ENCODE measurements at places on chromosomes 11 and 22.
A peak's percentile ranks its signal among the peaks of the same experiment; 100 is the strongest.

DNA sequence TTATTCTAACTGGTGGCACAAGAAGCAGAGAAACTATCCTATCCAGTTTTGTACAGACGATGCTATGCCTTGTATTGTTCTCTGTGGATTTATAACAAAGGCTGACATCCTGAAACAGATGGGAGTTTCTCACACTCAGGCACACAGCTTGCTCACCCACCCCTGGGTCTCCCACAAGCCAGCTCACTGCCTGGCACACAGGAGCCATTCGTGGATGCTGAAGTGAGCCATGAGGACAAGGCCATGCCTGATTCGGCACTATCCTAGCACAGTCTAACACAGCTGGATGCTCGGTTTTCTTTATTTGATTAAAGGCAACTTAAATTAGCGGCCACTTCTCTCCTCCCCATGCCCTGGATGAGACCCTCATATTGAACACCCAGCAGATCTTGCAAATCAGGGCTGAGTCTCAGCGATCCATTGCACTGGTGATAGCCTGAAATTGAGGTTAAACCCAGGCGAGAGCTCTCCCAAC, 25.7 kb upstream of the TMPRSS4 start:
- H3K4me1 ChIP-seq, result no peaks in the 10 kb centered on the region
- H3K27me3 ChIP-seq, result no peaks in the 10 kb centered on the region
- no peaks in the 10 kb centered on the region for H3K36me3 ChIP-seq

DNA sequence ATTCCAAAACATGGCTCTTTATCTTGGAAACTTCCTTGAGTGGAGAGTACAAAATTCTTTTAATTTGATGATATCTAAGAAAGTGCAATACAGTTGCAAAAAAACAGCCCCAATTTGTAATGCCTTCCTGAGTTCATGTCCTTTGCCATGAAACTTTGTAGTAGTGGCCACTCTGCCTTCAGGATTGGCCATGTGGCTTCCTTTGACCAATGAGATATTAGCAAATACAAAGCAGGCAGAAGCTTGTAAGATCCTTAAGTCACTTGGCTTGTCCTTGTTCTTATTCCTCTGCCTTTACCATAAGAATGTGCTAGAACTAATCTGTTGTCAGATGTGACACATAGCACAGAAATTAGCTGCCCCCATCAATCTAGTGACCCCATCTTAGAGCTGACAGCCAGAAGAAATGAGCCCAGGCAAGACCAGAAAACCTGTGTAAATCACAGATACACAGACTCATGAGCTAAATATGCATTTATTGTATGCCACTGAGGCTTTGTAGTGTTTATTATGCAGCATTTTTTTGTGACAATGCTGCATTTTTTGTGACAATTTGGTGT, 29.8 kb upstream of the BLID start:
- H3K27me3 ChIP-seq, result no peaks in the 10 kb centered on the region
- no peak for DNase-seq
- no peak overlapping the region for H3K4me3 ChIP-seq
- no peaks in the 10 kb centered on the region for H3K4me1 ChIP-seq
- no peaks in the 10 kb centered on the region for H3K36me3 ChIP-seq

- H3K27ac ChIP-seq, result no peak overlapping the region
- H3K27me3 ChIP-seq, result no peaks in the 10 kb centered on the region
- H3K4me3 ChIP-seq, result no peak overlapping the region
- no peaks in the 10 kb centered on the region for H3K36me3 ChIP-seq
Measured at GRCh38 chr11:18145025-18145424, 12.7 kb downstream of the MRGPRX3 start.

GRCh38 chr11:17655682-17656081, 63.7 kb upstream of the MYOD1 start:
- H3K27me3 ChIP-seq, result no peaks in the 10 kb centered on the region
- DNase-seq, result no peak

- no peak overlapping the region for H3K4me3 ChIP-seq
- H3K4me1 ChIP-seq, result no peaks in the 10 kb centered on the region
- H3K36me3 ChIP-seq, result 0 out of 2 replicates have a peak, but pooled peaks cover 5% of the 10 kb centered on the region
- H3K27ac ChIP-seq, result no peak overlapping the region
- H3K27me3 ChIP-seq, result no peaks in the 10 kb centered on the region
- DNase-seq, result no peak
Measured at GRCh38 chr11:17867341-17867740, 132.8 kb downstream of the KCNC1 start.

- H3K36me3 ChIP-seq, result no peaks in the 10 kb centered on the region
- no peaks in the 10 kb centered on the region for H3K27me3 ChIP-seq
- H3K4me3 ChIP-seq, result no peak overlapping the region
- no peak for DNase-seq
Measured at GRCh38 chr11:45000918-45001317, 50.2 kb upstream of the TP53I11 start.

- H3K27ac ChIP-seq, result no peak overlapping the region
- H3K4me1 ChIP-seq, result peaks cover 8% of the 10 kb centered on the region
- H3K36me3 ChIP-seq, result no peaks in the 10 kb centered on the region
- H3K4me3 ChIP-seq, result no peak overlapping the region
- DNase-seq, result no peak
Measured at GRCh38 chr22:50720301-50721256, 17.4 kb upstream of the ACR start.

DNA sequence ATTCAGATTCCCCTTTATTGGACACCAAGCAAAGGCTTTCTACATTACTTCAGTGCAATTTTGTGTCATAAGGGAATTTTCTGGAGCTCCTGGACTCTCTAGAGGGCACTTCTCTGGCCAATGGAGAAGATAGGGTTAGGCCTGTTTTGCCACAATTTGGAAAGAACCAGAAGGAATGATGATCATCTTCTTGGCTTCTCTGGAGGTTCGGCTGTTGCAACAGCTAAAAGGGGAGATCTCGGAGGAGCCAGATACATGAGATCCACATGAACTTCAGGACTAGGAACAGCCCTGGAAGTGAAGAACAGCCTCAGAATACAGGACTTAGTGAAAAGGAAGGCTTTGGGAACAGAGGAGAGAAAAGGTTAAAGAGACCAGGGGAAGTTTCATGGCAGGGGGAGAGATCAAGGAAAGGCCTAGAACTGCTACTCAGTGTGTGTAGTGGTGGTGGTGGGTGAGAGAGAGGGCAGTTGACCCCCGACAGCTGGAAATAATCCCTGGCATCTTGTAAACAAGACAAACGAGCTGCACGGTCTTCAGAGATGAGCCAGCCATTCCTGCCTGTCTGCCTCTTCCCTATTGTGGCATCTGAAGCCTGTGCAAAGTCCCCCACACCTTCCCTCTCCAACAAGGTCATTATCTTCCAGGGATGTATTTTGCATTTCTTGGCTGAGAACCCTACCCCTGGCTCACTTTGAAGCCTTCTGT, 83.8 kb downstream of the CCDC81 start:
- H3K4me3 ChIP-seq, result no peak overlapping the region
- H3K27ac ChIP-seq, result no peak overlapping the region
- no peaks in the 10 kb centered on the region for H3K4me1 ChIP-seq

DNA sequence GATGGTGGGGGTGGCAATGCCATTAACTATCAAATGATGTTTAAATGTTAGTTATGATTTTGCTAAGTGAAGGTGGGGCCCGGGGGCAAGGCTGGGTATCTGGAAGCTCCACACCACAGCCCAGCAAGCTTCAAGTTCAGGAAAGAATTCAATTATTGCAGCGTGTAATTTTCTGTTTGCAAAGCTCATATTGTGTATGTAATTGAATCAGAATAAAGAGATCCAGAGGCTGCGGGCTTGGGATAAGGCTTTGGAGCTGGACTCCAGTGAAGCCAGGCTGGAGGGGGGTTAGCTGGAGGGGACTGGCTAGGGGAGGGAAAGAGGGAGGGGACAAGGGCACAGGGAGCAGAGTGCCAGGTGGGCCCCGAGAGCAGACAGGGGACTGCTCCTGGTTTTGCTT, 557.1 kb upstream of the CADM1 start:
- H3K4me3 ChIP-seq, result no peak overlapping the region
- no peak overlapping the region for H3K27ac ChIP-seq
- H3K36me3 ChIP-seq, result no peaks in the 10 kb centered on the region
- no peaks in the 10 kb centered on the region for H3K27me3 ChIP-seq
- no peak for DNase-seq
- H3K4me1 ChIP-seq, result peaks cover 27% of the 10 kb centered on the region

DNA sequence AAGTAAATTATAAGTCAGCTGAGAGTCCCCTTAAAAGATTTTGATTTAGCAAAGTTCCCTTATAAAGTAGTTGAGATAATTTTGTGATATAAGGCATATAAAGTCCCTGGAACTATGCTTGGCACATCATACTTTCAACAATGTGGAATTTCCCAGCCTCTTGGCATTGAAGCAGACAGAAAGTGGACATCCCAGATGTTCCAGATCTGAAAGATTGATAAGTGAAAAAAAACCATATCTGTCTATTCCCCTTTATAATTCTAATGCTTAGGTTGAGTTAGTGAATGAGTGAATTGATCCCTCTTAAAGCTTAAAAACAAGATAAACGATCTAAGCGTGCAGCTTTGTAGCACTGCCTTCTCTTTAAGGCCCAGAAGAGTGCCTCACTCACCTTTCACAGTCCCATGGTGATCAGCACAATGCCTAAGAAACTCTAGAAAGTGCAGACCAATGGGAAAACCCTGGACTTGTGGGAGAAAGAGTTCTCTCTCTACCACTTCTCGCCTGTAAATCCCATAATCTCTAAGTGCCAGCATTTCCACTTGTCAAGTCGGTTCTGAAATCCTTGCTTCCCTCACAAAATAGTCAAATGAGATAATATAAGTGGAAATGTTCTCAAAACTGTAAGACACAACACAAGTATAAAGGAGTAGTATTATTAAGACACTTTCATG, 17.8 kb downstream of the FIBIN start:
- no peak overlapping the region for H3K27ac ChIP-seq
- DNase-seq, result no peak
- H3K36me3 ChIP-seq, result no peaks in the 10 kb centered on the region
- no peak overlapping the region for H3K4me3 ChIP-seq
- H3K4me1 ChIP-seq, result no peaks in the 10 kb centered on the region

GRCh38 chr22:41818596-41818995, 14.3 kb upstream of the SREBF2 start:
- DNase-seq, result no peak
- no peaks in the 10 kb centered on the region for H3K27me3 ChIP-seq
- no peaks in the 10 kb centered on the region for H3K36me3 ChIP-seq
- no peak overlapping the region for H3K4me3 ChIP-seq
- no peaks in the 10 kb centered on the region for H3K4me1 ChIP-seq

DNA sequence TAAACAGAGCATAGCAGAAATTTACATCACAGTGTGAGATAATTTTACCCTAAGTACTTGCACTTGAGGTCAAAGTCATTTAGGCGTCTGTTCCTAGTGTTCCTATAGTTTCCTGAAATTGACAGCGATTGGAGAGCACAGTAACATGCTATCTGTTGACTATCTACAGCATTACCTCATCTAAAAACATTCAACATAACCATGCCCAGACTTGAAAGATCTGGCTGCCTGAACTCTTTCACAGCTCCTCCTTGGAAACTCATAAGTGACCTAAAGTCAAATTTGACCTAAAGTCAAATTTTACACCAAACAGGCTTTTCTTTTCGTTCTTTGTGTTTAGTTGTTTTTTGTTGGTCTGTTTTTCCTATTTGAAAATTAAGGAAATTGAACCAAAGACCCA, 233.8 kb upstream of the UBASH3B start:
- H3K27me3 ChIP-seq, result no peaks in the 10 kb centered on the region
- no peak overlapping the region for H3K27ac ChIP-seq
- no peak for DNase-seq
- no peak overlapping the region for H3K4me3 ChIP-seq
- H3K36me3 ChIP-seq, result no peaks in the 10 kb centered on the region

- DNase-seq, result no peak
- no peak overlapping the region for H3K27ac ChIP-seq
- H3K27me3 ChIP-seq, result no peaks in the 10 kb centered on the region
- H3K36me3 ChIP-seq, result no peaks in the 10 kb centered on the region
- no peaks in the 10 kb centered on the region for H3K4me1 ChIP-seq
Measured at GRCh38 chr11:133727774-133728173, 117.5 kb downstream of the SPATA19 start.

- H3K36me3 ChIP-seq, result peaks cover 6% of the 10 kb centered on the region
- peak overlapping the region; percentile 87 for H3K27ac ChIP-seq
- H3K27me3 ChIP-seq, result no peaks in the 10 kb centered on the region
- no peak for DNase-seq
- peaks cover 87% of the 10 kb centered on the region for H3K4me1 ChIP-seq
Measured at GRCh38 chr22:41474872-41475451, 6.0 kb downstream of the ACO2 start.

DNA sequence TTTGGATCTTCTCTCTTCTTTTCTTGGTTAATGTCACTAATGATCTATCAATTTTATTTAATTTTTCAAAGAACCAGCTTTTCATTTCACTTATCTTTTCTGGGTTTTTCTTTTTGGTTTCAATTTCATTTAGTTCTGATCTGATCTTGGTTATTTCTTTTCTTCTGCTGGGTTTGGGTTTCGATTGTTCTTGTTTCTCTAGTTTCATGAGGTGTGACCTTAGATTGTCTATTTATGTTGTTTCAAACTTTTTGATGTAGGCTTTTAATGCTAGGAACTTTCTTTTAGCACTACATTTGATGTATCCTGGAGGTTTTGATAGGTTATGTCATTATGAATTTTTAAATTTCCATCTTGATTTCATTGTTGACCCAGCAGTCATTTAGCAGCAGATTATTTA, 142.3 kb downstream of the C11orf87 start:
- H3K27ac ChIP-seq, result no peak overlapping the region
- H3K4me3 ChIP-seq, result no peak overlapping the region
- DNase-seq, result no peak
- H3K27me3 ChIP-seq, result peaks cover 5% of the 10 kb centered on the region
- H3K36me3 ChIP-seq, result no peaks in the 10 kb centered on the region

GRCh38 chr11:107257710-107258109, 199.9 kb downstream of the CWF19L2 start:
- H3K27me3 ChIP-seq, result no peaks in the 10 kb centered on the region
- no peak overlapping the region for H3K27ac ChIP-seq
- no peaks in the 10 kb centered on the region for H3K4me1 ChIP-seq
- no peak overlapping the region for H3K4me3 ChIP-seq
- DNase-seq, result no peak
- H3K36me3 ChIP-seq, result no peaks in the 10 kb centered on the region

DNA sequence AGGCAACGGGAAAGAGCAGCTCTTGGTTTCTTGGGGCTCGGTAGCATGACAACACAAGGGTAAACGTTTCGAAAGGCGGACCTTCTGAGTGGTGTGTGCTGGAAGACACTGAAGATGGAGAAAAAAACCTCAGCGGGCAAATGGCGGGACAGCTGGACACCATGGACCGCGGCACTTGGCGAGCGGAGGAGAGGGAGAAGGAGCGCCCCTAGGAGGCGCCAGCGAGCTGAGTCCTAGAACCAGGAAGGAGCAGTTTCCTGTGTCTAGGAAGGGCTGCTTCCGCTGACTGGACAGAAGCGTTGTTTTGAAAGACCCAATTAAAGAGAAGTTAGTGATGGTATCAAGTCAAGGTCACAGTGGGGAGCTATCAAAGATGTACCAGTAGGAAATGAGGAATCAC, 44.0 kb upstream of the OPCML start:
- H3K4me1 ChIP-seq, result no peaks in the 10 kb centered on the region
- H3K27me3 ChIP-seq, result no peaks in the 10 kb centered on the region
- no peak overlapping the region for H3K27ac ChIP-seq
- no peak for DNase-seq
- H3K4me3 ChIP-seq, result no peak overlapping the region
